ENCODE measurements at places on chromosomes 2 and 18. TPM values are rescaled to one million over a fixed set of nuclear protein-coding genes. Genes with fewer than 3 reads are reported as not detected.

Gene SERPINB4
- total RNA-seq: not detected

Gene SPP2
- total RNA-seq: not detected

Gene ASB18
- total RNA-seq: not detected

Gene GPR55
- total RNA-seq: not detected

Gene ANKAR
- total RNA-seq: 11.6 TPM

Gene WDR35
- 11.8 TPM for total RNA-seq

Gene THUMPD2
- total RNA-seq: 10.9 TPM

Gene MIB1
- total RNA-seq: 44.7 TPM

DNA sequence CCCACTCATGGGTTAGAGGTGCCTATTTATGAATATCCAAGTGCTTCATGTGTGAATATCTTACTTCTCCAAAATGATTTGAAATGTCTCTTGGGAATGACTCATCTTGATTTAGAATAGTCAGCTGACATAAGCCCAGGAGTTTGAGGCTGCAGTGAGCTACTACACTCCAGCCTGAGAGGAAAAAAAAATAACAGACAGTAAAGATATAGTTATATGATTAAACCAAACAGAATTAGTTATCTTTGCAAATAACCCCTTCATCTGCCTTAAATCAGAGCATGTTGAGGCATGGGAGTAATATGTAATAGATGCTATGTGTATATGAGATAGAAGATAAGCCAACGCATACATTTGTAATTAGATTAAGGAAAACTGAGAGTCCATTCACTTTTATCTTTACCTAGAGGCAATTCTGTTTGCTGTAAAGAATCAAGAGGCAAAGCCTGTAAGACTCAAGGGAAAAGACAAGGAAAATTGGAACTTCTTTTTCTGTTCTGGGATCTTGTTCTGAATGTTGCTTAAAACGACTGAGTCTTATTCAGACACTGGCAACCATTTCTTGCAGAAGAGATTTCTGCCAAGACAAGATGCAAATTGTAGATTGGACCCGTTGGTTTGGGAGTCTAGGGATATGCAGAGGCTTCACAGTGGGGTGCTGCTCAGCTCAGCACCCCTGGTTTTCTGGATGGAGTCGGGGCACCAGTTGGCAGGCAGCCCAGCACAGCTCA, 104.4 kb downstream of the LIPG start:
- H3K4me1 ChIP-seq: peaks cover 29% of the 10 kb centered on the region
- DNase-seq: no peak
- peaks cover 10% of the 10 kb centered on the region for H3K27me3 ChIP-seq
- no peaks in the 10 kb centered on the region for H3K36me3 ChIP-seq

GRCh38 chr2:231662028-231662810, 46.1 kb upstream of the PTMA start:
- peak; percentile 98 for DNase-seq
- H3K4me1 ChIP-seq: peaks cover 45% of the 10 kb centered on the region
- H3K27me3 ChIP-seq: no peaks in the 10 kb centered on the region
- H3K4me3 ChIP-seq: peak overlapping the region; percentile 48

GRCh38 chr2:15651367-15651727, 59.7 kb downstream of the DDX1 start:
- H3K27me3 ChIP-seq: no peaks in the 10 kb centered on the region
- H3K27ac ChIP-seq: no peak overlapping the region
- H3K4me1 ChIP-seq: peaks cover 4% of the 10 kb centered on the region
- no peak for DNase-seq
- H3K36me3 ChIP-seq: no peaks in the 10 kb centered on the region

DNA sequence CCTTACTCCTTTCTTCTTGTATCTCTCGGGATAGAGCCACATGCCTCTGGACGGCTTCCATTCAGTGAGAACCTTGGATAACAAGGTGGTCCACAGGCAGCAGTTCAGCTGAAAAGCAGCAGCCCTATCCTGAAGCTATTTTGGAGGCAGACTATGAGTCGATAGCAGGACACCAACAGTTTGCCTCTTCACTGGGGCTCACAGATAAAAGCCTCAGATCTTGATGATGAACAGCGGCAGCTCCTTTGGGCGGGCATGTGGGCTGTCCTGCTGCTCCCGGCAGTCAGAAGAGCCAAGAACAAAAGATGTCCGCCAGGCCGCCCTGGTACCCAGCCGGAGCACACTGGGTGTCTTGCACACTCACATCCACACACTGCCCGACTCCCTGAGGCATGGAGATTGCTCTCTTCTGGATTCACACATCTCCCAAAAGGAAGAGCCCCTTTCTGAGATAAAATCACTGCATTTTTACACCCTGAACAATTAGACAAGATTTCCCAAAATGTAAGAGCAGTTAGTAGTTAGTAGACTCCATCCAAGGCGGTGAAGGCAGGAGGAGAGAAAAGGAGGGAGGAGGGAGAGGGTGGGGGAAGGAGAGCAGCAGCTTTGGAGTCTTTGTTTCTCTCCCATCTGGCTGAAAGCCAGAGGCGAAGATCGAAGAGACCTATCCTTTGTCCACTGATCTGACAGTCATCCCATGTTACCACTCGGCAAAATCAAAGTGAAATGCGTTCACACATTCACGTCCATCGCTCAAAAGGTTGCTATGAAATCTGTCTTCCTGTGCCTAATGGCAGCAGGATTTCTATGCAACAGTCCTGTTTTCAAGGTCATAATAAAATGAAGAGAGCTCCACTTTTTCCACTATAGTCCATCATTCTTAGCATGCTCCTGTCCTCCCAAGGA, 90.1 kb upstream of the KLF7 start:
- DNase-seq: no peak
- no peaks in the 10 kb centered on the region for H3K36me3 ChIP-seq
- peaks cover 69% of the 10 kb centered on the region for H3K4me1 ChIP-seq
- no peaks in the 10 kb centered on the region for H3K27me3 ChIP-seq

GRCh38 chr2:233064530-233065199, 4.5 kb downstream of the INPP5D start:
- no peak overlapping the region for H3K4me3 ChIP-seq
- no peaks in the 10 kb centered on the region for H3K36me3 ChIP-seq
- no peak overlapping the region for H3K27ac ChIP-seq
- H3K4me1 ChIP-seq: peaks cover 19% of the 10 kb centered on the region
- no peak for DNase-seq
- no peaks in the 10 kb centered on the region for H3K27me3 ChIP-seq

GRCh38 chr2:145356056-145356455, 836.1 kb upstream of the ZEB2 start:
- H3K27me3 ChIP-seq: no peaks in the 10 kb centered on the region
- no peak overlapping the region for H3K27ac ChIP-seq
- DNase-seq: no peak
- H3K4me1 ChIP-seq: no peaks in the 10 kb centered on the region

DNA sequence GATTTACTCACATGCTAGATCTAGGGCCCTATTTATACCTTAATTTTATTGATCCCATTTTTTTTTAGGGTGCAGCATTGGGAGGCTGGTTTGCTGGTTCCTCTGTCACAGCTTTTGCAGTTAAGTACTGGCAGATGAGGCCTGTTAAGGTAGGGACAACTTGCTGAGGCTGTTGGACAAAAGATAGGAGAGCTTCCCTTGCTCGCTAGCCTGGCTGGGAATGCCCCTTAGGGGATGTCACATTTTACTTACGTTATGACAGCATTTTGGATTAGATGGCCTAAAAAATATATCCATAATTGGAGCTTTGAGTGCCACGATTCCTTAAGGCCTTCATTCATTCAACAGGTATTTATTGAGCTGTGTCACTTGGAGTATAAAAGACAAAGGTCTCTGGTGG, 8.2 kb downstream of the LGALSL start:
- no peaks in the 10 kb centered on the region for H3K4me1 ChIP-seq
- no peaks in the 10 kb centered on the region for H3K27me3 ChIP-seq
- H3K36me3 ChIP-seq: peaks cover 34% of the 10 kb centered on the region
- no peak overlapping the region for H3K4me3 ChIP-seq
- DNase-seq: no peak

DNA sequence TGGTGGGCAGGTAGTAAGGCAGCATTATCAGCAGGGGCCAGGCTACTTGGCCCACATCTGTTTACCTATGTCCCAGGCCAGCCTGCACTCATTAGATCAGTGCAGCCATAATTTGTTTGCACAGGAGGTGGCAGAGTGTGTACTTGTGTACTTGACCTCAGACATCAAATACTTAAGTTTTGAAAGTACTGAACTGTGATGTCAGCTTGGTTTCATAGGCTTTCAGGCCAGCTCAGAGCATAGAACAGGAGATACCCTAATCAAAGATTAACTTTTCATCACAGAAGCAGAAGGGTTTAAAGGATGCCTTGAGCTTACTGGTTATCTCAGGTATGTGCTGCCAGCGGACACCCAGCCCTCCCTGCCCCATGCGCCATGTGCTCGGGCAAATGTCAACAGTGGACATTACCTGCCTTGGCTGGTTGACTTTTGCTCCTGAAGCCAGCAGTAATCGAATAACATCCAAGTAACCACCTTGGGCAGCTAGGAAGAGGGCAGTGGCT, 33.2 kb downstream of the ANKRD29 start:
- H3K27me3 ChIP-seq: no peaks in the 10 kb centered on the region
- H3K4me1 ChIP-seq: no peaks in the 10 kb centered on the region
- H3K36me3 ChIP-seq: no peaks in the 10 kb centered on the region
- H3K4me3 ChIP-seq: no peak overlapping the region
- H3K27ac ChIP-seq: no peak overlapping the region
- no peak for DNase-seq

DNA sequence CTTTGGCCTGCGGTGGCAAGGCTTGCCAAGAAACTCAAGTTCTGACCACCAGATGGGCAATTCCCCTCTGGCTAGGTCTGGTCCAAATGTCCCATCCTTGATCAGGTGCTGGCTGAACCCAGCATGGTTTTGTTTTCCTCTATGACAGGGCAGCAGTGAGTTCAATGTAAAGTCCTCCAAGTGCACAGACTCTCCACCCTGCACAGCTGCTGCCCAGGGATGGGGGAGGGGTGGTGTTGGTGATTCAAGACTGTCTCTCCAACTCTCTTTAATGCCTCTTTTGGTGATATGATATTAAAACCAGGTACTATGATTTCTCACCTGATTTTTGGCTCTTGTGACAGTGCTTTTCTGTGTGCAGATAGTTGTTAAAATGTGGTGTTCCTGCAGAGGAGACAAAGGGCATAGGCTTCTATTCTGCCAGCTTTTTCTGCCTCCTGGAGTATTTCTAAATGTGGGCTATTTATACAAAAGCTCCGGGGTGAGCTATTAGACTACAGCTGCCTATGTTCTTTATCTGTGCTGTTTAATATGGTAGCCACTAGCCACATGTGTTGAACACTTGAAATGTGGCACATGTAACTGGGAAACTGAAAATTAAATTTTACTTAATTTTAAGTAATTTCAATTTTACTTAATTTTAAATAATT, 64.0 kb upstream of the STK39 start:
- peak overlapping the region; percentile 69 for H3K27ac ChIP-seq
- H3K4me3 ChIP-seq: no peak overlapping the region
- H3K27me3 ChIP-seq: no peaks in the 10 kb centered on the region
- H3K36me3 ChIP-seq: no peaks in the 10 kb centered on the region
- DNase-seq: no peak

GRCh38 chr2:96105994-96106715, 10.2 kb downstream of the ADRA2B start:
- no peak overlapping the region for H3K27ac ChIP-seq
- H3K4me3 ChIP-seq: no peak overlapping the region
- H3K36me3 ChIP-seq: no peaks in the 10 kb centered on the region
- H3K27me3 ChIP-seq: no peaks in the 10 kb centered on the region
- H3K4me1 ChIP-seq: peaks cover 37% of the 10 kb centered on the region

GRCh38 chr2:97718942-97719341, 5.6 kb downstream of the ZAP70 start:
- peaks cover 3% of the 10 kb centered on the region for H3K27me3 ChIP-seq
- no peaks in the 10 kb centered on the region for H3K36me3 ChIP-seq
- no peaks in the 10 kb centered on the region for H3K4me1 ChIP-seq
- H3K4me3 ChIP-seq: no peak overlapping the region
- DNase-seq: no peak
- no peak overlapping the region for H3K27ac ChIP-seq

DNA sequence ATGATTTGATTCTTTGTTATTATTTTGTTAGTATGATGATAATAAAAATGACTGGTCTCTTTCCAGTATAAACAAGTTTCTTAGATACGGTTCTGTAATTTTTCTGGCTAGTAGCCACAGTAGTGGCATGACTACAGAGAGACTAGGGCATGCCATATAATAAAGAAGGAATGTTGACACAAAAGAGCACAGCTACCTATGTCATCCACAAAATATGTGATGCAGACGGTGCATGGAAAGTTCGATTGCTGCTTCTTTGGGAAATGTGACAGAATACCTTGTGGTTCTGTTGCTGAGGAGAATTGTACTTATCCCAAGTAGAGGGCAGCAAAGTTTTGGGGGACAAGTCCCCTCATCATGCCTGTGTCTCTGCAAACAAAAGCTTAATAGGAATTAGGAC, 26.1 kb upstream of the SETBP1 start:
- no peak overlapping the region for H3K4me3 ChIP-seq
- DNase-seq: no peak
- H3K4me1 ChIP-seq: peaks cover 12% of the 10 kb centered on the region
- H3K27ac ChIP-seq: no peak overlapping the region
- H3K36me3 ChIP-seq: no peaks in the 10 kb centered on the region
- H3K27me3 ChIP-seq: no peaks in the 10 kb centered on the region

GRCh38 chr2:146415291-146415690, 1429.5 kb upstream of the ACVR2A start:
- H3K4me1 ChIP-seq: no peaks in the 10 kb centered on the region
- DNase-seq: no peak
- no peaks in the 10 kb centered on the region for H3K27me3 ChIP-seq
- H3K4me3 ChIP-seq: no peak overlapping the region
- H3K27ac ChIP-seq: no peak overlapping the region
